ENCODE measurements at places on chromosomes 3 and 15.

DNA sequence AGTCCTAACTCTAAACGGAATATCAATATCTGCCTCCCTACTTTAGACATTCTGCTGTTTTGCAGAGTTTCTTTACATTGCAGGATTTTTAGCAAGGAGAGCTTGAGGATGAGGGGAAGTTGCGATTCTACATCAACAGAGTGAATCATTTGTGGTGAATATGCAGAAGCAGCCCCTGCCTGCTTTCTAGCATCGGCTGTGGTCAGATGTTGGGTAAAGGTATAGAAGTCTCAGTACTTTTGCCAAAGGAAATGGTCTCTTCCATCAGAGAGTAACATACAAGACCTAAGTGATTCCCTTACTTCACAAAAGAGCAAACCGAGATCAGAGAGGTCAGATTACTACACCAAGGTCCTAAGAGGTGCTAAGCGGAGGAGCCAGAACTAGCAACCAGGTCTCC, 15.2 kb downstream of the ST3GAL6 start:
- DNase-seq = no peak

DNA sequence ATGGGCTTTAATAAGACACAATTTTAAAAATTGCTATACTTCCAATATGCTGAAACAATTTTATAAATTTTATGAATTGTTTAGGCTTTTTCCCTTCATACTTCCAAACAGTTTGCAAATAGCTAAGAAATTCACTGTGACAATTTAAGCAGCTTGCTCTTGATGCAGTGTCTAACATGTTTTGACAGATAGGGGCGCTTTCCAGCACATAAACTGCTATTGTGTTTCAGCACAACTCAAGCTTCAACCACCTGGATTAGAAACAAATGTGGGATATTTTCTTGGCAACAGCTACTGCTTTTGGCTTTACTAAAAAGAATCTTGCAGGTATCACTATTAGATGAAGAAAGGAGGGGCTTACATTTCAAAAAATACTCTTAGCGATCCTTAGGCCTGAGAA, 565.8 kb upstream of the DPPA4 start:
- no peak for DNase-seq

GRCh38 chr3:78697426-78697825, 1070.4 kb downstream of the ROBO1 start:
- DNase-seq = no peak

- DNase-seq = no peak
These were observed 129.4 kb downstream of the LPP start for GRCh38 chr3:188283347-188283746.

DNA sequence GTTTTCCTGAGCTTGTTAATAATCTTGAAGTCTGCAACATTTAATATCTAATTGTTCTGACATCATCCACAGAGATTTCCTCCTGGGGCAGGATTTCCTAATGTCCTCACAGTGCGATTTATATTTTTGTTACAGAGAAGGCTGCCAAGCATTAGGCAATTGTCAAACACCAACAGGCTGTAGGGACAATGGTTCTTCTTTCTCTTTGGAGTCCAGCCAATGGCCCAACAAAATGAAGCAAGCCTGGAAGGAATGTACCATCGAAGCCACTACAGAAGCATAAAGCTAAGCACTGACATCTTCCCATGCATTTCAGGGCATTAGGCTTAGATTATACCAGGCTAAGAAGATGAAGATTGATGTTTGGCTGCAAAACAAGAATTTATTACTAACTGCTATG, 173.0 kb upstream of the FRMD4B start:
- DNase-seq = no peak

- DNase-seq = no peak
These were observed 372.2 kb upstream of the SGO1 start for GRCh38 chr3:20558161-20558560.

GRCh38 chr3:10380906-10381305, 60.0 kb upstream of the SEC13 start:
- no peak for DNase-seq

DNA sequence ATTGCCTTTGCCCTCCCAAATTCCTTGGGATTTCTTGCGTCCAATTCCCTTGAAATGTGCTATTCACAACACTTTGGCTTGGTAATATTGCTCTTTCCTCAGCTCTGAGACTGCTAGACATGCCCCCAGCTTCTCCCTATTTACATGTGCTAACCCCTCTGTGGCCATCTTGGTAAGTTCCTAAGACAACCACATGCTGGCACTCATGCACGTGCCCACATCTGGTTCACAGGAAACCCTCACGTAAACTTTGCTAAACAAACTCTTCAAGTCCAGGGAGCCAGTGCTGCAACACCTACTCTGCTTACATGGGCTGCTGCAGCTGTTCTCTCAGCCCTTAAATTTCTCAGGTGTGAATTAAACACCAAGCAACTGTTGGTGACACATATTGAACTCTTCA, 121.8 kb downstream of the ADAMTSL3 start:
- DNase-seq = no peak

- DNase-seq = no peak
These were observed 32.1 kb downstream of the PLCL2 start for GRCh38 chr3:16916840-16917239.

- no peak for DNase-seq
These were observed 2.1 kb downstream of the CCDC51 start for GRCh38 chr3:48437812-48438211.

DNA sequence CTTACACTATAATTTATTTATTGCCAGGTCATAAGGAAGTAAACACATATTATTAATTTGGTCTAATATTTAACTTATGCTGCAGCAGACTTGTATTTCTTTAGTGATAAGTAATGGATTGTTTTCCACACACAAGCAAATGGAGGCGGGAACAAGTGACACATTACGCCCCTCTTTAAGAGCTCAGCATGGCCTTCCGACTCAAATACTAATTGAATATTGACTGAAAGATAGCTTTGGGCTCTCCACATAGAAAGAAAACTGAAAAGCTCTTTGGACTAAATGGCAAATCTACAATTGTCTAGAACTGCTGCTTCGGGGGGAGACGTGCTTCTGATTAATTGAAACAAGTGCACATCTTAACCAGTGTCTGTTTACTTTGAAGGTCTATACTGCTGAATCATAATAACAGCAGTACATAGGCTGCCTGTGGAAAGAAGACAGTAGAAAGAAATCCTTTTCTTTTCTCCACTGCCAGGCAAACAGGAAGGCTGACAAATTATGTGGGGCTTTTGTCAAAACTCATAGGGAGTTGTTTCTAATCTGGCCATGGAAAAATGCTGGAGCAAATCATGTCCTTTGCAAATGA, 15.9 kb downstream of the CADPS start:
- DNase-seq = no peak

GRCh38 chr3:111690242-111690641, 95.1 kb upstream of the ZBED2 start:
- peak; percentile 23 for DNase-seq

- DNase-seq = no peak
These were observed 82.1 kb downstream of the PCSK6 start for GRCh38 chr15:101407439-101407838.

DNA sequence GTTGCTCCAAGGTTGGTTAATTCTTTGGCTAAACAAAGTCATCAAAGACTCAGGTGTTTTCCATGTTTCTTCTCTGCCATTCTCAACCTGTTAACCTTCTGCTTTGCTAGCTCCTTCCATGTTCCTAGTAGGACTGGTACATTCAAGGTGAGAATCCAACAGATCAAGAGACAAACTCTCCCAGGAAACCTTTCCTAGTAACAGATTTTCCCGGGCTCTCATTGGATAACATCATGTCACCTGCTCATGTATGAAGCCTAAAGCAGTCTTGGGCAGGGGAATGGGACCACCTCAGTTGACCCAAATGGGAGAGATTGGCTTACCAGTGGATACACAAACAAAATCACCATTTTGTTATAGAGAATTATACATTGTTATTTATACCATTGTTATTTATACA, 14.9 kb downstream of the SEMA6D start:
- no peak for DNase-seq

GRCh38 chr3:56477646-56478045, 9.4 kb upstream of the ERC2 start:
- no peak for DNase-seq

GRCh38 chr15:84811151-84811550, 6.0 kb upstream of the ALPK3 start:
- DNase-seq = no peak

DNA sequence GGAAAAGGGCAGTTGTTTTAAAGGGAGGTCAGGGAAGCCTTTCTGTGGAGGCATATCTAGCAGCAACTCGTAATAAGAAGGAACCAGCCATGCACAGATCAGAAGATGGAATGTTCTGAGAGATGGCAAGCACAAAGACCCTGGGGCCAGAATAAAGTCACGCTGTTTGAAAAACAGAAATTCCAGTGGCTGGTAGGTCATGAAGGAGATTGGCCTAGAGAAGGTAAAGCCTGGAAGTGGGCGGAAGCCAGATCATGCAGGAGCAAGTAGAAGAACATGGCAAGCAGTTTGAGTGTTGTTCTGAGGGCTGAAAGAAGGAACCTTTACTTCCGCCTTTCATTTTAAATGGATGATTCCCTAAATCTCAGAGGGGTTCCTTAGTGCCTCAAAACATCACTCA, 208.1 kb upstream of the PPP2R3A start:
- no peak for DNase-seq

GRCh38 chr3:154144825-154145465, 23.8 kb downstream of the ARHGEF26 start:
- DNase-seq = no peak

DNA sequence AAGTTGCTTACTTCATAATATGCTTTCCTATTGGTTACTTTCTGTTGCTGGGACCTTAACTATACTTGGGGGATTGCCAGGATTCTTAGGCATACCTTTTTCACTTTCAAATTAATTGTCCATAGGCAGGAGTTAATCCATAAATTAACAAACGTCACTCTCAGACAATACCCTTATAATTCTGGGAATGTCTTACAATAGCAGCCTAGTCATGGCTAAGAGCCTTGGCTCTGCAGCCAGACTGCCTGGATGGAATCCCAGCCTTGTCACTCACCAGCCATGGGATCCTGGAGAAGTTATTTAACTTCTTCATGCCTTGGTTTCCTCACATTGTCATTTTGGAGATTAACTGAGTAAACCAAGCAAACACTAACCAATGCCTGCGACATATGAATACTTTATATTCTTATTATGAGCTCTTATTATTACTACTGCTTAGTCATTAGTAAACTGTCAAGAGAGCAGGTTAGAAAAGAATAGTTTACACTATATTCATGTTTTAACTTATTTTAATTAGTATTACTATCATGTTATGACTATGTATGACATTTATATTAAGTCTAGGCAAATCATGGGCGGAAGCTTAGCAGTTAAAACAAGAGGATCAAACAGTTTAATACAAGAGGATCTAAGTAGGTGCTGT, 29.0 kb downstream of the GYG1 start:
- no peak for DNase-seq

DNA sequence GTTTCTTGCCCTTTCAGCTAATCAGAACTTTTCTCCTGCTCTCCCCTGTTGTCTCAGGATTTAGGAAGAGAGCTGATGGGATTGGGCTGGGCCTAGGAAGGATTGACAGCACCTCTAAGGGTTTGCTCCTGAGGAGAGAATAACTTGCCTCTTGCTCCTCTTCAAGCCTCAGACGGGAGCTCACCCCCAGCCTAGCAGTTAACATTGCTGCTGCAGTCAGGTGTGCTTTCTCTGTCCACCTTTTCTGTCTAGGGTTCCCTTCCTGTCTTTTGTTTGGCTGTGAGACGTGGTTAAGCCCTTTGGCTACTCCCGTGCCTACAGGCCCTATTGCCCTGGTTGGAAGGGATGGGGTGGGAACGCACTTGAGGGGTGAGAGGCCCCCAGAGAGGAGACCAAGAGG, 20.1 kb downstream of the TMEM108 start:
- no peak for DNase-seq

- no peak for DNase-seq
These were observed 45.7 kb downstream of the PGBD4 start for GRCh38 chr15:34147371-34148140.

- DNase-seq = no peak
These were observed 19.0 kb downstream of the MAPK6 start for GRCh38 chr15:52037889-52038505.

DNA sequence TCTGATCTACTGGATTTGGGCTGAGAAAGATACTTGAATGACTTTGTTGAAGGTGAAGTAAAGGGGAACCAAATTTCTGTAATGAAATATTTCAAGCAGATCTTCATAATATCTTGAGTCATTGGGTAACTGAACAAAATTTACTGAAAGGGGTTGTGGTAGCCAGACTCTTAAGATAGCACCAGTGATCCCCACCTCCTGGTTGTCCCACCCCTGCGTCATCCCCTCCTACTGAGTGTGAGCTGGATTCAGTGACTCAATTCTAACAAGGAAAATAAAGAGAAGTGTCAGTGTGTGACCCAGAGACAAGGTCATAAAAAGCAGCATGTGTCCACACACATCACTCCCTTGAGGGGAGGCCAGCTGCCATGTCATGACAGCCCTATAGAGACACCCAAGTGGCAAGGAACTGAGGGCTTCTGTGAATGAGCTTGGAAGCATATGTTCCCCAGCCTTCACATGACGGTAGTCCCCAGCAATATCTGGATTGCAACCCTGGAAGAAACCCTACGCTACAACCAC, 107.1 kb downstream of the MECOM start:
- DNase-seq = no peak

- no peak for DNase-seq
These were observed 18.8 kb downstream of the ZXDC start for GRCh38 chr3:126456766-126457388.

All from CD4-positive, alpha-beta T cell treated with Interleukin-15 for 4 hours (primary cell).